IPS DF 19.7 (cell line): ENCODE measurements at places on chromosomes 5 and 9.

GRCh38 chr9:136578915-136579649 is 33.2 kb upstream of the NOTCH1 start:
- DNase-seq: no peak

GRCh38 chr5:127084656-127085055 is 11.4 kb upstream of the C5orf63 start:
- no peak for DNase-seq

GRCh38 chr5:52961274-52961681 is 27.9 kb upstream of the ITGA2 start:
- DNase-seq: no peak

- DNase-seq: no peak
Measured at GRCh38 chr9:8095672-8096086, 296.1 kb upstream of the DMAC1 start.

DNA sequence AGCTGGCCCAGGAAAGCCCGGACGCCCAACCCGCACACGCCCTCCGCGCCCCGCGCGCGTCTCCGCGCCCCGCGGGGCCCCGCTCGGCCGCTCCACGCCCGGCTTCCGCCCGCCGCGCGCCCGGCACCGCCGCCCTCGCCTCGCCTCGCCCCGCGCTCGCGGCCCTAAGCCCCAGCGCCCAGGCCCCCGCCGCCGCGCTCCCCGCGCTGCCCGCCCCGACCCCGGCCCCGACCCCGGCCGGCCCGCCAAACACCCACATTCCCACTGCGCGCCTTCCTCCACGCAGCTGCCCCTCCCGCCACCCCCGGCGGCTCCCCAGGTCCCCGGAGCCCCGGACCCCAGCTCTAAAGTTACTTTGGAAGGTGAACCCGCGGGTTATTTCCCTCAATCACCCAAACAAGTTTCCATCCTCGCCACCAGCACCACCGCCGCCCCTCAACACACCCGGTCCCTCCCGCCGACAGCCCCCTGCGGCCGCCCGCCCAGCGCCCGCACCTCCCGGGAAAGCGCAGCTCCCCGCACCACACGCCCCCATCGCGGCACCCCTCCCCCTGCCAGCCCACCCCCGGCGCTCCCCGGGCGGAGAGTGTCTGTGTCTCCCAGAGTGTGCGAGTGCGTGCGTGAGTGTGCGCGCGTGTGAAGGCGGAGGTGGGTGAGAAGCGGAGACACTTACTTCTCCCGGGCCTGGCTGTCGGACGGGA is 439 bp downstream of the SSBP2 start:
- no peak for DNase-seq

- DNase-seq: no peak
Measured at GRCh38 chr5:158998793-158999325, 100.9 kb downstream of the EBF1 start.
